ENCODE measurements at places on chromosomes 4 and X.
A peak's percentile ranks its signal among the peaks of the same experiment; 100 is the strongest.

DNA sequence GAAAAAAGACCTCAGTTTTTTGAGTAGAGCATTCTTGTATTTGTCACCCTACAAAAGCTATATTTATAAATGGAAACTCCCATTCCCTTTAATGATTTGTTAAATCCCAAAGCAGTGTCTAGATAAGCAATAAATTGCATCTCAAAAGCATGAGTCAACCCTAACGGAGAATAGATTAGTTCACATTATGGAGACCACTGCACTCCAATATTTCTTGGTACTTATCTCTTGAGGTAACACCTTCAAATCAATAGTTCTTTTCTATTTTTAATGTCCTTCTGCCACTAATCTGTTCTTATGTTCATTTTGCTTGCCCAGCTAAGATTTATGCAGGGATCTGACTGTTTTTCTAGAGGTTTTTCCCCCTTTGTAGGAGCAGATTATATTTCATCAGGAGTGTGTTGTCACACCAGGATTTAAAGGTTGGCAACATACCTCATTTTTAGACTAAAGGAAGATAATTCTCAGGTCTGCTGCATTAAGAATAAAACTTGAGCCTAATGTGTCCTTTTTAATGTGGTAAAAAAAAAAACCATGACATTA lies 91.4 kb upstream of the ADGRG2 start:
- DNase-seq: no peak

GRCh38 chr4:129113919-129114318 lies 18.0 kb downstream of the C4orf33 start:
- no peak for DNase-seq

DNA sequence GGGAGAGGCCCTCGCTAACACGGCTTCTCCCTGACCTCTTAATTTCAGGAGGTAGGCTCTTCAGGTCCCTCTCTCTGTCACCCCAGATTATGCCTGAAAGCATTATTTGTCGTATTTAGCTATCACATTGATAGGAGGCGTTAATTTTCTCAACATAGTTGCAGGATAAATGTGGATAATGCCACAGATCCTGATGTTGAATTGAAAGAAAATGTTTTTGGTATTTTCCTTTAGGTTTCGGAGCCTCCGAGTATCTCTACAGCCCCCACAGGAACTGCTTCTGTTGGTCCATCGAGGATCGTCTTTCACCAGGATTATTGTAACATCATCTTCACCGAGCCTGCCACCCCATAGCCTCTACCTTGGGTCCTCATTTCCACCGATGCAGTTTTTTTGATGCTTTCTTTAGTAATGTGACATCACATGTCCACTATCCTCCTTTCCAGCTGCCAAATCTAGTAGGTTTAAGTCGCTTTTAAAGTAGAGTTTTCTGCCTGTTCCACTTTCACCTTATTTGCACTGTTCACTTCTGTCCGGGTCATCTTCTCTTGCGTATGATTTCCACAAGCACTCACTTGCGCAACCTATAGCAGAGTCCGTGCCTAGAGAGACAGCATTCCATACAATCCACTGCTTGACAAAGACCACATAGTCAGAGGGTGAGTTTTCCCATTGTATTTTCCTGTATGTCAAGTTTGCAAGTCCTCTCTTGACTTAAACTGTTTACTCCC lies 665 bp downstream of the TIGD2 start:
- no peak for DNase-seq

GRCh38 chrX:132810964-132811712 lies 147.3 kb downstream of the HS6ST2 start:
- no peak for DNase-seq

DNA sequence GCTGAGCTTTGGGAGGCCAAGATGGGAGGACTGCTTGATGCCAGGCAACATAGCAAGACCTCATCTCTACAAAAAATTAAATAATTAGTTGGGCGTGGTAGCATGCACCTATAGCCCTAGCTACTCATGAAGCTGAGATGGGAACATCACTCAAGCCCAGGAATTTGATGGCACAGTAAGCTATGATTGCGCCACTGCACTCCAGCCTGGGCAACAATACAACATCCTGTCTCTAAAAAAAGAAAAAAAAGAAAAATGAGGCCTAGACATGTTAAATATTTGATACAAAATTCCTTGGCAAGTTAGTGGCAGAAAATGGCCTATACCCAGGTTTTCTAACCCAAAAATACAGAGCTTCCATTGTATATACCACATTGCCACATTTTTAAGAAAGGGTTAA lies 88.1 kb upstream of the MAB21L2 start:
- no peak for DNase-seq

- no peak for DNase-seq
Measured at GRCh38 chrX:13719192-13719856, 15.1 kb downstream of the TRAPPC2 start.

DNA sequence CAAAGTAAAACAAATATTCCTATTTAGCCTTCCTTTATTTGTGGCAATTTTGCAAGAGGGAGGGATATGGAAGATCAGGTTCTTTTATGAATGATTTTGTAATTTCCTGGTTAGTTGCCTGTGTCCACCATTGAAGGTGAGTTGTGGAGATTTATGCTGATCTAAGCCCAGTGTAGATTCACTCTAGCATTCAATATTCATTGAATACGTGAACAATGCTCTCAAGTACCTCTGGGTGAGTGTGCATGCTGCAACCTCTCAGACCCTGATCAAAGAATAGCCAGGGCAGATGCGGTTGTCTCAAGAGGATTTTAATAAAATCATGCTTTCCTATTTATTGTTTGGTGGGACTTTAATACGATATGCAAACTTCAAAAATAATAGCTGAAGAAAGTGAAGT lies 628.4 kb downstream of the SPRY1 start:
- no peak for DNase-seq

DNA sequence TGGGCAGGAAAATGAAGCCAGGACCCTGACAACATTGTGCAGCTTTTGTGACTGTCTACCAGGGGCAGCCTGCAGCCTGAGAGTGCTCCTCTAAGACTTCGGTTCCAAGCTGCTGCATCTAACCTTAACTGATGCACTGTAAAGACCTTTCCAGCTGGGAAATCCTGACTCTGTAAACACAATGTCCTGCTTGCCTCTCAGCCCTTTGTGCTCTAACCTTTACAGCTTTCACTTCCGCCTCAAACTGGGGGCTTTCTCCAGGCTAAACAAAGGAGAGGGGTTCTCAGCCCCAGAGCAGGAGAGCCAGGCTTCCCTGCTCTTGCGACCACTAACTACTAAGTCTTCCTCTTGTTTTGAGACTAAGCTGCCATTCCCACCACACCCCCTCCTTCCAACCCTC lies 19.3 kb upstream of the RASL11B start:
- no peak for DNase-seq

- DNase-seq: peak; percentile 17
Measured at GRCh38 chr4:122602277-122603142, 18.4 kb downstream of the IL21 start.

DNA sequence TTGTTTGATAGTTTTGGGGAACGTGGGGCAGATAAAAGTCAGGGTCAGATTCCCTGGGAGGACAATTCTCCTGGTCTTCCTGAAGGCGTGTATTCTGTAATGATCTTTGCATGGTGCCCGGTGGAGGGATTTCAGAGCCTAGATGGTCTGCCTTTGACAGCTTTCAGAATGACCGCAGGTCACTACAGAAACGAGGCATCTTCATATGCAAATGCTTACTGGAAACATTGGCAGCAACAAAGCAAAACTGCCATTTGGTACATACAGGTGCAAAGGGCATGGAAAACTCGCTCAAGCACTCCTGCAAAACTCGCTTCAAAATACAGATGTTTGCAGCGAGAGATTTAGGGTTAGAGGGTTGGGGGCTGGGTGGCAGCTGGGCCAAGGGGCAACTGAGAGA lies 8.8 kb downstream of the C4orf50 start:
- no peak for DNase-seq

DNA sequence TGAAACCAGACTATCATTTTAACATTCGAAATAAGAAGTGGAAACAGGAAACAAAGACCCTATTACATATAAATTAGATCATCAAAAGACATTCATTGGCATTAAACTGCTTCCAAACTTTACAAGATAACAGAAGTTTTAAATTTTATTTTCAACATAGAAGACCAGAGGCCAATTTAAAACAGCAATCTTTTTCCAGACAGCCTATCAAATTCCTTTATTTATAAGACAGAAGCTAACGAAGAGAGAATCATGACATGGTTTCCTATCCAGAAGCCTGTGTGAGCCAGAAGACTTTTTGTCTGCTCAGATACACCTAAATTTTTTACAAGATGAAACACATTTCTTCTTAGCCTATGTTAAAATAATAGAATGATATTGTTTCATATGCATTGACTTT lies 291.9 kb downstream of the PPP3CA start:
- DNase-seq: no peak

DNA sequence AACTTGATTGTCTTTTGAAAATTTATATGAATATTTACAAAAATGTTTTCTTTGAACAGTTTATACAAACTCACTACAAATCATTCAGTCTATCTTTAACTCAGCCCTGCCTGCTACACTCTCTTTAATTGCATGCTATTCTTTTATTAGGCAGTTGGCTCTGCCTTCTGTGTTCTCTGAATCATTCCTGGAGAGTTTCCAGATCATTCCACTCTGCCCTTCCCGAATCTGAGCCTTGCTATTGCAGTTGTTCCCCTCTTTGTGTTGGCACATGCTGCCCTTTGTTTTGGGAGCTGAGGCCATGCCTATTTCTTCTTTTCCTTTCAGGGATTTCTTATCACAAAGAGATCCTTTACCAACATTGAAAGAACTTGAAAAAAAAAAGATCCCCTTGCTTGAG lies 8.7 kb upstream of the TECRL start:
- no peak for DNase-seq

- DNase-seq: no peak
Measured at GRCh38 chrX:33032700-33033099, 178.6 kb downstream of the DMD start.

DNA sequence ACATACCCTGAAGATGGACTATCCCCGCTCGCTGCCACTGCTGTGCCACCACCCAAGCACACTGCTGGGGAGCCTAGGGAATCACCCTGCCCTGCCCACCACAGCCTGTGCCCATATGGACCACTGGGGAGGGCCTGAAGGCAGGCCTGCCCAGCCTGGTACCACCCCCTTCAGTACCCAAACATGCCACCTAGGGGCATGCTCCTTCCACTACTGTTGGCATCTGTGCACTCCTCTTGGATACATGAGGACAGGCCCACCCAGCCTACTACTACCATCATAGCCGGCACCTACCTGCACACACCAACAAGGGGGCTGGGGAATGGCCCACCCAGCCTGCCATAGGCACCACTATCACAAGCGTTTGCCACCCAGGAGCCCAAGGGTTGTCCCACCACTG lies 30.1 kb upstream of the PRDX4 start:
- DNase-seq: no peak

GRCh38 chr4:79334341-79334740 lies 8.5 kb upstream of the NAA11 start:
- no peak for DNase-seq

DNA sequence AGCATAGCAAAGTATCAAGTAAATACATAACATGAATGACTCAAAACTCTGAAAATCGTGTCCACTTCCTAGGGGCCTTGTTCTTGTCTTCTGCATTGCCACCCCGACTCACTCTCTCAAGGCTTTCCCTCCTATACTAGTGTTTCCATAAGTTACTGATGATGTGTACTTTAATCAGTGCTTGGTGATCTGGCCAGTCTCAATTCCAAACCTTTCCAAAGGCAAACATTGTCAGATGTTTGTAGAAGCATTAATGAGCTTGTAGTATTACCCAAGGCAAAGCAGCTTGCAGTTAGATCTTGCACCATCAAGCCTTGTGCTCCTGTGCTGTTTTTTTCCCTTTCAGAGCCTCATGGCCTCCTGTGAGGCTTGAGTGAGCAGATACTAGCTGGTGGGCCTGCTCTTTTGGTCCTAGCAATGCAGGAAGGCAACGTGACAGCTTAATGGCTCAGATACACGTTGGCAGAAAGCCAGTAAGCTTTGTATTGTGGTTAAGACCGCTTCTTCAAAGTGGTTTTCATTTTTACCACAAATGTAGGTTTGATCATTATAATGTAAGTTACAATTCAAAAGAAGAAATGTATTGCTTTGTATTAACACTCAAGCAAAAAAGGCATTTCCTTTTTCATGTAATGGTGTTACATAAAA lies 51.8 kb downstream of the RBPJ start:
- peak; percentile 57 for DNase-seq

DNA sequence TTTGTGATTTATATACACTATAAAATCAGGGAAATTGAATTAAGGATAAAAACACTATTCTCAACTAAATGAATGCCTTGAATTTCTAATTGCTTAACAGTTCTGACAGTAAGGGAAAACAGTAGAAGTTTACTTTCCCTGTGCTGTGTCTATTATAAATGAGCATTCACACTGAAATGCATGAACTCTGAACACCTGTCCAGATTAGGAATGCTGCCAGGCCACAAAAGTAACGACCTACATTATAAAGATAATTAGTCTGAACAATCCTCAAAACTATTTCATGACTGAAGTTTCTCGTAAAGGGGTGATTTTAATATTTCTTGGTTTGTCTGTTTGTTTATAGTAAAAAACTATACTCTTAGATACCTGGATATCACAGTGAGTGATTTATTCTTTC lies 2.0 kb downstream of the NDST3 start:
- DNase-seq: no peak

DNA sequence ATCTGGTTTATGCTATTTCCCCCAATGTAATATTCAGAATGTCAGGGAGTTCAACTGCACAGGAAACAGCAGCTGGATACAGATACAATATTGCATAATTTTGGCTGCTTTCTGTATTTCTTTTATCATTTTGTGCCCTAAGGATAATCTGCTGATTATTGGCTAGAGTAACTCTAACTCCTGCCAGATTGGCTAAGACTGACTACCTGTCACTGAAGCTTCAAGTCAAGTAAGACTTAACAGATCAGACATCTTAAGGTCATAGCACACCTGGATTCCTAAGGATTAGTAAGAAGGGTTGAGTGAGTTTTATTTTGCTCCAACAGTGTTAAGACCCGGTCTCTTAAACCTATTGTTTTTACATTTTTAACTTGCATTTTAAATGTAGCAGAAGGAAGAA lies 136.8 kb downstream of the KLF8 start:
- DNase-seq: no peak

GRCh38 chrX:53073115-53073586 lies 9.0 kb upstream of the TSPYL2 start:
- DNase-seq: no peak

GRCh38 chr4:119748853-119749252 lies 120.2 kb upstream of the PDE5A start:
- DNase-seq: no peak

DNA sequence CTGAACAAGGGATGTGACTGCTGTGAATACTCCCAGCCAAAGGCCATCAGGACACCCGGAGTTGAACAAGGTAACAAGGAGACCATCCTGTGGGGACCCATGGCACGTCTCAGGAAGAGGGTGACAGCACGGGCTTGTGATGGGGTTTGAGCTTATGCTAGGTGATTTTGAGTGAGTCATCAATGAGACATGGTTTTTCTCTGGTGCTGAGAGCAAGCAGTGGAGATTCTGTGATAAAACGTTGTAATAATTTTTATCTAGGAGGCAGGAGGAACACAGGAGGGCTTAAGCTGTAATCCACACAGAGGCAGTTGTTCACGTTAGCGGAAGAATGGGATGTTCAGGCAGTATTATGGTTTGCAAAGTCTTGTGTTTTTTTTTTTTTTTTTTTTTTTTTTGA lies 36.0 kb downstream of the TRIML1 start:
- DNase-seq: no peak

DNA sequence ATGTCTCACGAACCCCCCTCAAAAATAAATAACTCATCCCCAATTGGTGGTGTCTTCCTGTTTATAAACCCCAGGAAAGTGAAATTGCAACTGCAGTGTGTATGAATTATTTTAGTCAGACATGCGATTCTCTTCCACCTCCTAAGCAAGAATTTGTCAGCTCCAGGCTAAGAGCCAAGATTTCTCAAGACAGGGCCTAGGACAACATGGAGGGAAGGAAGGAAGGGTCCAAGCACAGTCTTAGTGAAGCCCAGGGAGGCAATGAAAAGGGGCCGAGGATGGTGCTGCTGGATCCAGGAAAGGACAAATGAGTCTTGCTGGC lies 20.0 kb downstream of the SH3KBP1 start:
- DNase-seq: no peak

Measured in GM20000 (cell line).